A549 treated with CORT108297 at 1 μM for 4 hours (cell line): ENCODE measurements at places on chromosomes 4 and X. TPM values are rescaled to one million over a fixed set of nuclear protein-coding genes. Genes with fewer than 3 reads are reported as not detected.

Gene SPP1
- 151 to 213 TPM (median 166 TPM) in 5 replicates for total RNA-seq

Gene ADRA2C
- total RNA-seq, result 5.9 to 11.6 TPM (median 11.3 TPM) in 5 replicates

Gene RHOXF2B
- not detected in 5 replicates for total RNA-seq

Gene NAT8L
- total RNA-seq, result 9.8 to 16.8 TPM (median 15.3 TPM) in 5 replicates

Gene CSAG2
- not detected in 5 replicates for total RNA-seq

Gene FAM241A
- 0.88 to 1.1 TPM (median 1.0 TPM) in 5 replicates for total RNA-seq

Gene MGAT4D
- total RNA-seq, result not detected in 5 replicates

Gene SMR3B
- total RNA-seq, result not detected in 5 replicates
